ENCODE measurements at places on chromosomes 13 and 19.

GRCh38 chr19:5674714-5675113 is 5.6 kb downstream of the MICOS13 start:
- no peak for DNase-seq

DNA sequence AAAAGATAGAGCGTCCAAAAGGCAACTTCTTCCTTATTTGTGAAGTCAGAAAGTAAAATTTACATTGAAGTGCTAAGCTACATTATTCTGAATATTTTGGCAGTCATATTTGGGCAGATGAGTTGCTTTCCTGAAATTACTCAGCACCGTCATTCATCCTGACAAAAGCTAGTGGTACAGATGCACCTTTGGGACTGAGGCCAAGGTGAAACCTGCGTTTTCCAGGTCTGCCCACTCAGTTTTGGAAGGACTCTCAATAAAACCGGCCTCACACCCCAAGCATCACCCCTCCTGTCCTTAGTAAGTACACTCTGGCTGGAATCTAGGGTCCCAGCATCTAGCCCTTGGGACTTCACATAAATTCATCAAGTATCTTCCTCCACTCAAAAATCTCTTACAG is 187.5 kb downstream of the TM9SF2 start:
- no peak for DNase-seq

DNA sequence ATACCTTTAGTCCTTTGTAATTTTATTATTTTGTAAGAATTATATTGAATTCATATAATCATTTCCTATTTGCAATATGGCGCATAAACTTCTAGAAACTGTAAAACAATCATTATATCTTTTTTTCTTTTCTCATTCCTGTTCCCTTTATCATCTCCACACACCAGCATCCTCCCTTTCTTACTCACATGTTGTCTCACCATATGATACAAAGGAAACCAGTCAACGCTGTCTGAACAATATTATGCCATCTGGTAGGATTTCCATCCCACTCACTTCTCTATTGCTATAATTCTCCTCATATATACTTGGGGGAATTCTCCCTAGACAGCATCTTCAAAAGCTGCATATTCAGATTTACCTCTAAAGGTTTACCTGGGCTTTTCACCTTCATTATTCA is 389.8 kb downstream of the NDFIP2 start:
- no peak for DNase-seq

GRCh38 chr13:74979703-74980102 is 502.3 kb downstream of the TBC1D4 start:
- DNase-seq = no peak

GRCh38 chr13:46176756-46177155 is 5.2 kb downstream of the LCP1 start:
- DNase-seq = no peak

DNA sequence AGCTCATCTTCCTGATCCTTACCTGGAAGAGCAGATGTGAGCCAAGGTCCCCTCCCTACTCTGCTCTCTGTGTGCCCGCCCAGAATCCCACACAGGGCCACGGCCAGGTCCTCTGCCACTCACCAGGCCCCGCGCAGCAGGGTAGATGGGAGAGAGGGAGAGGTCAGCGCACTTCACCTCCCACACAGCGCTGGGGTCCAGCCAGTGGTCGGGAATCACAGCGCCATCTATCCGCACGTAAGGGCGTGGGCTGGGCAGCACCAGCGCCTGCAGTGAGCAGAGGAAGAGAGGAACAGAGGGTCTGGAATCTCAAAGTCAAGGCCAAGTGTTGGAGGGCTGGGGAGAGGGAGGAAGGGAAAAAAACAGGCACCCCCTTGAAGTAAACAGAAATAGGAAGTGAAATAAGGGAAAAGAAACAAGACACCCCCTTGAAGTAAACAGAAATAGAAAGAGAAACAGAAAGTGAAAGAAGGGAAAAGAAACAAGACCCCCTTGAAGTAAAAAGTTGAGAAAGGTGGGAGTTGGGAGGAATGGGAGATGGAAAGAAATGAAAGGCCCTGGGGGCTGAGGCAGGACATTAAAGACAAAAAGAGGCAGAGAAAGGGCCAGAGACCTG is 7.0 kb upstream of the PLA2G4C start:
- no peak for DNase-seq

- no peak for DNase-seq
Measured at GRCh38 chr19:35734273-35734672, 8.0 kb downstream of the IGFLR1 start.

- DNase-seq = no peak
Measured at GRCh38 chr13:48265217-48265815, 32.3 kb downstream of the ITM2B start.

DNA sequence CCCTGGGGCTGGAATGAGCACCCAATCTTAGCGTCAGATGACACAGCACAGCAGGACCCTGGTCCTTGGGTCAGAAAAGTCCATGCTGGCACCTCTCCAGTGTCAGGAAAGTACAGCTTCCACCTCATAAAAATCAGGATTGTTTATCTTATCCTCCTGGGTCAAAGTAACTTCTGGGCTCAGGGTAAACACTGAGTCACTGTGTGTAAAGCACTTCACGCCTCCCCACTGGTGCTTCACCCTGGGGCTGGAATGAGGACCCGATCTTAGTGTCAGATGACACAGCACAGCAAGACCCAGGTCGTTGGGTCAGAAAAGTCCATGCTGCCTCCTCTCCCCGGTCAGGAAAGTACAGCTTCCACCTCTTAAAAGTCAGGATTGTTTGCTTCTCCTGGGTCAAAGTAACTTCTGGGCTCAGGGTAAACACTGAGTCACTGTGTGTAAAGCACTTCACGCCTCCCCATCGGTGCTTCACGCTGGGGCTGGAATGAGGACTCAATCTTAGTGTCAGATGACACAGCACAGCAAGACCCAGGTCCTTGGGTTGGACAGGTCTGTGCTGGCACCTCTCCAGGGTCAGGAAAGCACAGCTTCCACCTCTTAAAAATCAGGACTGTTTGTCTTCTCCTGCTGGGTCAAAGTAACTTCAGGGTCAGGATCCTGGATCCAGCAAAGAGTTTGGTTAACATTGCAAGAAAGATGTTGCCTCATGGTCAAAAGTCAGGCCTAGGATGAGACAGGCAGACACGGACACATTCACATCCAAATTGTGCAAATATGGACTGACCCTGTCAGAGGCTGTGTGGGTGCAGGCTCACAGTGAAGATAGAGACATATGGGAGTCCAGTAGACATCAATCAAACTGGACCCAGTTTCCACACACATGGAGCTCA is 39.2 kb upstream of the CYP2A7 start:
- DNase-seq = no peak

DNA sequence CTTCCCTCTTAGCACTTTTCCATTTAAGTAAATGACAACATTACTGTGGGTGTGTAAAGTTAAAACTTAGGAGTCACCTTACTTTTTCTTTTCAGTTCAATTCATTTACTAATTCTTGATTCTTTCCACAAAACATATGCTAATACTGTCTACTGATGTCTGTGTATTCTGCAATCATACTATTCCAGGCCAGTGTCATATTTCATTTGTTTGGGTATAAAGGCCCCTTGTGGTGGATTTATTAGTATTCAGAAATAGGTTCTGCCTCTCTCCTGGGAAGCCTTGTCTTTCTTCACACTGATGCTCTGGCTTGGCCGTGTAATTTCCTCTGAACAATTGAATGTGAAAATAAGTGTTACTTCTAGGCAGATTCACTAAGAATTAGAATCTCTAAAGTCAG is 621.9 kb upstream of the SPRY2 start:
- DNase-seq = no peak

DNA sequence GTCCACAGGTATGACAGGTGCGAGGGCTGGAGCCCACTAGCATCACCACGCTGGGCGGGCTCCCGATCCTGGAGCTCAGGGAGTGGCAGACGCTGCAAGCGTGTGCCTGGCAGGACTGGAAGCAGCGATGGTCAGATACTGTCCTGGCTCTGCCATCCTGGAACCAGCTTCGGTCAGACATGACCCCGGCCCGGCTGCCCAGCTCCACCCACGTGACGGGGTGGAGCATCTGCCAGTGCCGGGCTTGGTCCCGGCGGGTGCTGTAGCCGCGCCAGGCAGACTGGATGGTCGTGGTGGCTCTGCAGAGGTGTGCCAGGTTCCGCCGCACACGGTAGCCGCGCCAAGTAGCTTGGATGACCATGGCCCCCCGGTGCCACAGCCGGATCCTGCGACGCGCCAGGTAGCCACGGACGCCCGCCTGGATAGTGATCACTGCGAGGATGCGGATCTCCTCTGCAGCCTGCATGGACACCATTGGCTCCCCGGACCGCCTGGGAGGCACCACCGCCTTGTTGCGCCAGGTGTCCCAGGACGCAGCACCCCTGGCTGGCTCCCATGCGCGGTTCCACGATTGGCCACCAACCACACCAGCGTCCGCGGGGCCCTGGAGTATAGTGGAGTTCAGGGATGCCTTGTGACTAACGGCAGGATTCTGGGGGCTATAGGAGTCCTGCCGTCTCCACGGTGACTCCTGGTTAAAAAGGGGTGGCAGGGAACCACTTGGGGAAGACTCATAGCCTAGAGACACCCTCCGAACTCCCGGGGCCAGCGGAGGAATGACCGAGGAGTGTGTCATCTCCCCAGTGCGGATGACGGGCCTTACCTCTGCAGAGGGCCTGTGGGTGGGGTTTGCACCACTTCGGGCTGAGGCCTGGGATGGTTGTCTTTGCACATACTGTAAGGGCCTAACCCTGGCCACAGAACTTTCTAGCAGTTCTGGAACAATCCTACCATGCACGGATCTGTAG is 16.5 kb downstream of the IQCN start:
- no peak for DNase-seq

DNA sequence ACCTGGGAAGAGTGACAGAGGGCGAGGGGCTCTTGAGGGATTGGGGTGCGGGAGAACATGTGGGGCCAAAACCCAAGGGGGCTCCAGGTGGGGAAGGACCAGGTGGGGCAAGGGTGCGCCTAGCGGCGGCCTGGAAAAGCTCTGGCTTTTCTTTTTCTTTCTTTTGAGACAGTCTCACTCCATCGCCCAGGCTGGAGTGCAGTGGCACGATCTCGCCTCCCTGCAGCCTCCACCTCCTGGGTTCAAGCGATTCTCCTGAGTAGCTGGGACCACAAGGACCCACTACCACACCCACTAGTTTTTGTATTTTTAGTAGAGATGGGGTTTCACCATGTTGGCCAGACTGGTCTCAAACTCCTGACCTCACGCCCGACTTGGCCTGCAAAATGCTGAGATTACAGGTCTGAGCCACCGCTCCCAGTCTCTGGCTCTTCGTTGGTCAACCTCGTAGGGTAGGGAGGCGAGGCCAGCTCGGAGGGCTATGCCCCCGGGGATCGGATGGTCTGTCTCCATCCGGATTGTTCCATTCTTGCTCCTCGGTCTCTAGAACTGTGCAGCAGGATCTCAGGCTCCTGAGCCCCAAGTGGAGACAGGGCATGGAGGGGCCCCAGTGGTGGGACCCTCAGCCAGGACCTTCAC is 3.7 kb downstream of the GADD45B start:
- no peak for DNase-seq

DNA sequence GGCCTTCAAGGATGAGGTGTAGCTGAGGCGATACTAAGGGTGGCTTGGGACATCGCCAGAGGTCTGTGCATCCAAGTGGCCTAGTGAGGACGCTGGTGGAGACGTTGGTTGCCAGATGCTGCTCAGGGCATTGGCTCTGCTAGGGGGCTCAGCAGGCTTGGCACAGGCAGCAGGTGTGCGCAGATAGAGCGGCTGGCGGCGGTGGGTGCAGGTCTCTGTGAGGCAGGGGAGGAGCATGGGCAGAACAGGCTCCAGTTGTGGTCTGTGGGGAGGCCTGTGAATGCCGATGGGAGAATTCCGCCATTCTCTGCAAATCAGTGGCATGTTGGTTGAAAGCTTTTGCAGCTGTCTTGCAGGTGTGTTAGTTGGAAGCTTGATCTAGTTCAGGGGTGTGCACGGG is 21.2 kb downstream of the PRAM1 start:
- DNase-seq = no peak

DNA sequence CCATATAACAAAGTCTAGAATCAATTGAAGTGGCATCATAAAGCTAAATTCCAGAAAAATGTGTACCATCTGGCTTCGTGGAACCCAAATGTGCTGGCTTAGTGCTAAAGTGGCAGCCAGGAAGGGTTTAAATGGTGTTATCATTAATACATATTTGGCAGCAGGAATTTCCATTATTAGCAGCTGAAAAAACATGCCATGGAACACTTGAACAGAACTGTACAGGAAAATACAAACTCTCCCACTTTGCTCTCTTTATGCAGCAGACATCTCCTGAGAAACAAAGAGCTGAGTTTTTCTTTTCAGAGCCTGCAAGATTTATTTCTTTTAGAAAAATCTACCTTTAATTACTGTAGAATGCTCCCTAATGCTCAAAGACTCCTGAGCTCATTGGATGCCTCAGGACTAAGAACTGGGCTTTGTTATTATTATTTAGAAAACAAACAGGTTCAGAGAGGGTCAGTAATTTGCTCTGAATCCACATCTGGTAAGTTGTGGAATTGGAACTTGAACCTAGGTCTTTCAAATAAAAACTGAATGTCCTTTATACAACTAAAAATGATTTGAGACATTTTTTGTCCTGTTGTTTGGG is 179.0 kb downstream of the LACC1 start:
- no peak for DNase-seq

GRCh38 chr13:48682436-48682835 is 28.7 kb downstream of the CYSLTR2 start:
- no peak for DNase-seq

DNA sequence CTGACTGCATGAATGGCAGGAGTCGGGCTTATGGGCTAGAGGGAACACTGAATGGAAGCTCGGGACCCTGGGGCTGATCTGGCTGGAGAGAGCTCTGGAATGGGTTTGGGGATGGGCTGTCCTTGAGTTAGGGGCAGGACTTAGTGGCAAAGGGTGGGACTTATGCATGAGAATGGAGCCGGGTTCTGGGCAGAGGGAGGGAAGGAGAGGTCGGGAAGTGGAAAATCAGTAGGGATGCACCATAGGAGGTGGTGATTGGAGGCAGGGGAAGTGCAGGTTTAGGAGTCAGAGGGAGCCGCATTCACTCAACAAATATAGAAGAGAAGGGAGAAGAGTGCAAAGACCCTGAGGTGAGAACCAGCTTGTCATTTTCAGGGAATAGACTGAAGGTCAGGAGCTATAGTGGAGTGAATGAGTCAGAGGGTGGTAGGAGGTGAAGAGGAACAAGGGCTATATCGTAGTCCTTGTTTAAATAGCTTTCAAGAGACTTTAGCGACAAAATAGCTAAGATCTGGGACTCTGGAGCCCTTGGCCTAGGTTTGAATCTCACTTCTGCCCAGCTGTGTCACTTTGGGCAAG is 748 bp downstream of the RAB4B start:
- DNase-seq = no peak

DNA sequence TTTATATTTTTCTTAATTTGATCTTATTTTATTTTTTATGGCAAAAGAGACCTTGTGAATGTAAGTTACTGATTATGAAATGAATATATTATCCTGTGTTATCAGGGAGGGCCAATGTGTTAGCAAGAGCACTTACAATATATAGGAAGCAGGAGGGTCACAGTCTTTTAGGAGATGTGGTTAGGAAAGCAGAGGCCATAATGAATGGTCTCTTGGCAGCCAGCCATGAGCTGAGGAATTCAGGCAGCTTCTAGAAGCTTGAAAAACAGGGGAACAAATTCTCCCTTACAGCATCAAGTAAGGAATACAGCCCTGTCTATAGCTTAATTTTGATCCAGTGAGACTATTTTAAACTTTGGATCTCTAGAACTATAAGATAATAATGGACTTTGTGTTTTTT is 2374.6 kb downstream of the PCDH9 start:
- no peak for DNase-seq
